GM13977 (cell line): ENCODE measurements at places on chromosomes 7 and 10.

DNA sequence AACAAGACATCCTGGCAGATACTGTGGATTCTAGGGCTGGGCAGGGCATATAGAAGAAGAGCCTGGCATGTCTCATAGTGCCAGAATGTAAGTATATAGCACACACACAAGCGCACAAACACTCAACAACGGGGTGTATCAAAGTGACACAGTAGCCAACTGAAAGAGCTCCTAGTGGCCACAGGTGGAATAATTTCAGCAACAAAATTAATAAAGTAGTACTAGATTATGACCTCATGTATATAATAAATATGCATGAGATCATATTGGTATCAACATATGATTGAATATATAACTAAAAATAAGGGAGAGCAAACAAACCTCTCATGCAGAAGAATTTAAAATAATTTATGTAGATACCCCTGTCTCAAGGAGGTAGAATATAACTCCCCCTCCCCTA lies 72.4 kb upstream of the CXCL12 start:
- no peak for DNase-seq

GRCh38 chr10:86349474-86349873 lies 17.1 kb downstream of the GRID1 start:
- DNase-seq: peak; percentile 48

DNA sequence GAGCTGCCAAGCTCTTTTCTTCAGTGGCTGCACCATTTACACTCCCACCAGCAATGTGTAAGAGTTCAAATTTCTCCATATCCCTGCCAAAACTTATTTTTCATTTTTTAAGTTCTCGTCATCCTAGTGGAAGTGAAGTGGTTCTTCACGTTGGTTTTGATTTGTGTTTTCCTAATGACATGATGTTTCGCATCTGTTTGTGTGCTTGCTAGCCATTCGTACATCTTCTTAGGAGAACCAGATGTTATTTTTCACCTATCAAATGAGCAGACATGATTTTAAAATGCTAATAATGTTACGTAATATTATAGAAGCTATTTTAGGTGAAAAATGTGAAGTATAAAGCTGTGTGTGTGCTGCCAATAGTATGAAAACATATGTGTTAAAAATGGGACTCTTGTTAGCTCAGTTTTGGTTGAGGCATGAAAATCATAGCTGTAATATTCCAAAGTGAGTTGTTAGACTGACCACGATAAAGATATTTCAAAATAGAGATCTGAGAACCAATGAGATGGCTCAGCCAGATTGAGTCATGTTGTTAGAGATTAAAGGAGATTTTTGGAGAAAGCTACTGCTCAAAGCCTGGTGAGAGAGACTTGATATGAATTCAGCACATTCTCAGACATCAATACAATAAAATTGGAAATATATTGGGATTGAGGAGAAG lies 25.9 kb upstream of the GALNT11 start:
- DNase-seq: no peak

GRCh38 chr7:13017333-13017857 lies 330.0 kb downstream of the ARL4A start:
- no peak for DNase-seq

GRCh38 chr7:18861514-18862118 lies 255.8 kb downstream of the TWIST1 start:
- DNase-seq: peak; percentile 4
